ENCODE measurements at places on chromosomes 4 and X. TPM values are rescaled to one million over a fixed set of nuclear protein-coding genes. Genes with fewer than 3 reads are reported as not detected.
A peak's percentile ranks its signal among the peaks of the same experiment; 100 is the strongest.

GRCh38 chrX:130682990-130683389 is 220.0 kb downstream of the ENOX2 start:
- DNase-seq: no peak
- peak overlapping the region; percentile 34 for H3K27ac ChIP-seq
- no peaks in the 10 kb centered on the region for H3K27me3 ChIP-seq
- no peak overlapping the region for H3K4me3 ChIP-seq

GRCh38 chr4:71558248-71558647 is 219.4 kb downstream of the SLC4A4 start:
- H3K4me1 ChIP-seq: no peaks in the 10 kb centered on the region
- H3K4me3 ChIP-seq: no peak overlapping the region
- no peaks in the 10 kb centered on the region for H3K27me3 ChIP-seq
- no peaks in the 10 kb centered on the region for H3K36me3 ChIP-seq
- DNase-seq: no peak
- no peak overlapping the region for H3K27ac ChIP-seq

DNA sequence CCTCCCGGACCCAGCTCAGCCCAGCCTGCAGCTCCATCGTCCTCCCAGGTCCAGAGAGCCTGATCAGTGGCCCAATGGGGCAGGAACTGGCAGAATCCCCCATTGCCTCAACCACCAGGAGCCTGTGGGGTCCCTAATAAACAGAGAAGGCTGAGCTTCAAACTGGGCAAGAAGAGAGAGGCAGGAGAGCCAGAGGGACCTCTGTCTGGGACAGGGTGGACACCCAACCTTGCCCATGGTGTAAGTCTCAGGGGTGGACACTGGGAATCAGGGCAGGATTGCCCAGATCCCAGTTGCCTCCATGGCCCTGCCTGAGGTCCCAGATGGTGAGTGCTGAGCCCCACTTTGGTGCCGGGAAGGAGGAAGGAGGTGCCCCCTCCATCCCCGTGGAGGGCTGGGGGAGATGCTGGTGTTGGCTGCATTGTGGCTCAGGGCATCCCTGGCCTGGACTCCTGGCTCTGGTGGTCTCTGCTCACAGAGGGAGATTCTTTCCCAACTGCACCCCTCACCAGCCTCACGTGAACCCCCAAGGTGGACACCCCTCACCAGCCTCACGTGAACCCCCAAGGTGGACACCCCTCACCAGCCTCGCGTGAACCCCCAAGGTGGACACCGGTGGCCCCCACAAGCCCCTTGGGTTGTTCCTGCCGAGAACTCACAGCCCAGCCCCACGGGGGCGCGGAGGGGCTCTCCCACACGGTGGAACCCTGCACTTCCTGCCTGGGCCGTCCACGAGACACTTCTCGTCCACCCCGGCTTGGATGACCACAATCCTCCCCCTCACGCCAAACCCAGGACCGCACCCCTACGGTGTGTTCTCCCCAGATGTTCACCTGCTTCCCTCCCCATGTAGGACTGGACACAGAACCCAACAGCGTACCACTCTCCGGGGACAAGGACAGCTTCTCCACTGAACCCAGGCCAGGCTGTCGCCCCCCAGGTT is 5.4 kb downstream of the CPLX1 start:
- H3K36me3 ChIP-seq: no peaks in the 10 kb centered on the region
- H3K27ac ChIP-seq: no peak overlapping the region
- H3K27me3 ChIP-seq: peaks cover 94% of the 10 kb centered on the region
- no peak for DNase-seq

RLIM gene
- total RNA-seq: 23.8 TPM

ABCB7 gene
- 37.2 TPM for total RNA-seq

MAGEE1 gene
- 3.3 TPM for total RNA-seq
